HTR-8/SVneo (cell line): ENCODE measurements at places on chromosomes 1 and 21.

DNA sequence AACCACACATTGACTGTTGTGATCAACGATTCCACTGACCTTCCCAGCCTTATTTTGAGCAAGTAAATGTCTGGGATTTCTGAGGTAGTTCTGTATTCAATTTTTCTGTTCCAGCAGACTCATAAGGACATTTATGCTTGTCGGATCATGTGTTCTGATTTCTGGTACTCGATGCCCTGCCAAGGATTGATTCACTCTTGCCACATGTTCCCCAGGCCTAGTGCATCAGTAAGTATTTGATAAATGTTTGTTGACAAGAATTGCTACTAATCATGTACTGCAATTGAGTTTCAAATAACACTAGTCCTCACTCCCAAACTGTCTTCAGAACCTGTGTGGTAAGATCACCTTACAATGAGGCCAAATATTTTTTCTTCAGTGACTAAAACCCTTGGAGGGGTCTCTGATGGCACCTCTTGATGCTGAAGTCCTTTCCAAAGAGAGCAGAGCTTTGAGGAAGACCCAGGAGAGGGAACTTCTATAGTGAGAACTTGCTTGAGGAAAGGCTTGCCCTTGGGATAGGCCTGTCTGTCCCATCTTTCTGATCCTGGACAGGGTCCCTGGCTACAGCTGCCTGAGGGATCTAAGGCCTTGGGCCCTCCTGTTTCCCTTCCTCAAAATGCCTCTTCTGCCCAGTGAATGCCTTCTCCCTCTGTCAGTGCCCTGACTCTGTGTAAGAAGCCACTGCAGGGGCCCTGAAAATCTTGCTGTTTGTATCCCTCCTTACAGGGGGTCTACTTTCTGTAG is 115.8 kb upstream of the FAM78B start:
- DNase-seq, result no peak

GRCh38 chr1:110542725-110543124 is 23.8 kb upstream of the KCNA10 start:
- peak; percentile 27 for DNase-seq

DNA sequence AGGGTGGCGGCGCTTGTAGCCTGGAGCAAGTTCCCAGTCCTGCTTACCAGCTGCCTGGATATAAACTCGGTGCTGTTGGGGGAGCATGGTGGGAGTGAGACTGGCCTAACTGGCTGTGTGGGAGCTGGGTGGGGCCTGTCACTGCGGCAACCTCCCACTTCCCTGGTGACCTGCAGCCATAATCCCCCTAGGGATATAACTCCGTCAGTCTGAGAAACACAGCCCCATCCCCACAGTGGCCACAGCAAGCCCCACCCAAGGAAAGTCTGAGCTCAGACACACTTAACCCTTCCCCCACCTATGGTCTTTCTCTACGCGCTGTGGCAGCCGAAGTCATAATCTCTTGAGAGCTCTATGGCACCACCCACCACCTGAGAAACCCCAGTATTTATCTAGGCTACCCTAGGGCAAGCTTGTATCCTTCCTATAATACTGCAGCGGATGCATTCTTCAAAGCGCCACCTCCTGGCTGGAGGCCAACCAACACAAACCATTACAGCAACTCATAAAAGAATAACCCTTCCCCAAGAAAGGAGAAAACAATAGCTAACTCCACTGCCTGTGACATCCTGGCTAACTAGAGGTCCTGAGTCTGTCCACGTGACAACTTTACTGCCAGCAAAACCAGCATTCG is 57.4 kb downstream of the ZNF648 start:
- no peak for DNase-seq

- DNase-seq, result no peak
Measured at GRCh38 chr1:109396513-109396839, 1.2 kb downstream of the SORT1 start.

- no peak for DNase-seq
Measured at GRCh38 chr1:219347921-219348391, 174.3 kb downstream of the LYPLAL1 start.
